ENCODE measurements at places on chromosomes 13 and 19.

DNA sequence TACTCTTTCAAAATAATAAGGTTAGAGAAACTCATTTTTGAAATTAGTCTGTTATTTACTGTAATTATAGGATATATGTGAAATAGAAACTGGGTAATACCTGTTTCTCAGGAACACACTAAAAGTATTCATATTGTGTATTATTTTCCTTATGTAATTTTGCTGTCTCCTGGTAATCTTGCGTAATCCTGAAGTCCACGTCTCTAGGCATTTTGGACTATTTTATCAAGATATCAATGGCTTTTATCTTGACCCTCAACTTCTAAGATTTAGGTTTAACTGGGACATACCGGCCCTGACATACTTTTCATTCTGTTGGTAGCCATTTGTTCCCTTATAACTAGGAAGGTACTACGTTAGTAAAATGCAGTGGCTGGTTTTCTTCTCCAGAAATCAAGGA lies 80.3 kb downstream of the PAN3 start:
- DNase-seq = no peak

GRCh38 chr19:17530586-17530985 lies 19.1 kb downstream of the PGLS start:
- DNase-seq = no peak

DNA sequence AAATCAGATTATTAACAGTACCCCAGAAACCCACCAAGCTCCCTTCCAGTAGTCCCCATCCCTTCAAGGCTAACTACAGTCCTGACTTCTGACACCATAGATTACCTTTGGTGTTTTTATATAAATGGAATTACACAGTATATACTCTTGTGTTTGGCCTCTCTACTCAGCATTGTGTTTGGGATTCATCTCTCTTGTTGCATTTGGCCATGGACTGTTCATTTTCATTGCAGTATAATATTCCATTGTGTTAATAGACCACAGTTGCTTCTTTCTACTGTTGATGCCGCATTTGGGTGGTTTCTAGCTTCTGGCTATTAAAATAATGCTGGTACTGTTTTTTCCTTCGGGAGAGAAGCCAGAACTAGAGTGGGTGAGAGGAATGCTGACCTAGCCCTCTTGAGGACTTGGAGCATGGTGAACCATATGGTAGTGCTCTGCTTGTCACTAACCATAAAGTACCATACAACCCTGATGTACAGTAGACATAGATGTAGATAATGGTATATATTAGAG lies 18.9 kb upstream of the GARRE1 start:
- DNase-seq = no peak

- no peak for DNase-seq
Measured at GRCh38 chr13:67048084-67048820, 181.9 kb downstream of the PCDH9 start.

DNA sequence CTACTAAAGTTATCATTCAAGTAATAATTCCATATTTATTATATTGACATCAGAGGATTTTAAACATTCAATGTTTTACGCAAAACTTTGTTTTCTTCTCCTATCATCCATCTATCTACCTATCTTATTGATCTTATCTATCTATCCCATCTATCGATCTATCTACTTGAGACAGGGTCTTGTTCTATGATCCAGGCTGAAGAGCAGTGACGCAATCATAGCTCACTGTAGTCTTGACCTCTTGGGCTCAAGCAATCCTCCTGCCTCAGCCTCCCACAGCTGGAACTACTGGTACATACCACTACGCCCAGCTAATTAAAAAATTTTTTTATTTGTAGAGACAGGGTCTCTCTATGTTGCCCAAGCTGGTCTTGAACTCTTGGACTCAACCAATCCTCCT lies 27.4 kb downstream of the ZC3H13 start:
- no peak for DNase-seq

DNA sequence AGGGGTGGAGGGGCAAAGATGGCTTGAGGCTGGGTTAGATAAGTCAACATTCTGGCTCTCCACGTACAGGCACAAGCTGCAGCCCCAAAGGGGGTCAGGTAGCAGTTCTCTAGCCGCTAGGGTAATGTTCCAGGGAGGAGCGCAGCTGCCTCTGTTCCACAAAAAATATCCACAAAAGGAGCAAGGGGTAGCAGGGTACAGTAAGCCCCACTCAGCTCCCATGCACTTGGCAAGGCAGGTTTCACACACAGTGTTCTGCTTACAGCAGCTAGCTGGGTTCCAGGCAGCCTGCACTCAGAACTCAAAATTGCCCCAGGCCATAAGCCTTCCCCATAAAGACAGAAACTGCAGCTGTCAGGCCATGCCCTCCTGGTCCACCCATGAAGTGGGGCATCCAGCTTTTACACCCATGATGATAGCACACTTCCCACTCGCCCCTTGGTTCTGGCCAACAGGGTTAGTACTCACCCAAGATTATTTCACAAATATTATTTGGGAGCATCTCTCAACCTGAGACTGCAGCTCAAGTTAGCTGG lies 130.0 kb downstream of the CYSLTR2 start:
- DNase-seq = no peak

Measured in right hindlimb (tissue), 1 donor.